ENCODE measurements at places on chromosomes 13 and 19.

GRCh38 chr13:26051231-26051656 lies 572 bp downstream of the SHISA2 start:
- DNase-seq, result peak; percentile 10

DNA sequence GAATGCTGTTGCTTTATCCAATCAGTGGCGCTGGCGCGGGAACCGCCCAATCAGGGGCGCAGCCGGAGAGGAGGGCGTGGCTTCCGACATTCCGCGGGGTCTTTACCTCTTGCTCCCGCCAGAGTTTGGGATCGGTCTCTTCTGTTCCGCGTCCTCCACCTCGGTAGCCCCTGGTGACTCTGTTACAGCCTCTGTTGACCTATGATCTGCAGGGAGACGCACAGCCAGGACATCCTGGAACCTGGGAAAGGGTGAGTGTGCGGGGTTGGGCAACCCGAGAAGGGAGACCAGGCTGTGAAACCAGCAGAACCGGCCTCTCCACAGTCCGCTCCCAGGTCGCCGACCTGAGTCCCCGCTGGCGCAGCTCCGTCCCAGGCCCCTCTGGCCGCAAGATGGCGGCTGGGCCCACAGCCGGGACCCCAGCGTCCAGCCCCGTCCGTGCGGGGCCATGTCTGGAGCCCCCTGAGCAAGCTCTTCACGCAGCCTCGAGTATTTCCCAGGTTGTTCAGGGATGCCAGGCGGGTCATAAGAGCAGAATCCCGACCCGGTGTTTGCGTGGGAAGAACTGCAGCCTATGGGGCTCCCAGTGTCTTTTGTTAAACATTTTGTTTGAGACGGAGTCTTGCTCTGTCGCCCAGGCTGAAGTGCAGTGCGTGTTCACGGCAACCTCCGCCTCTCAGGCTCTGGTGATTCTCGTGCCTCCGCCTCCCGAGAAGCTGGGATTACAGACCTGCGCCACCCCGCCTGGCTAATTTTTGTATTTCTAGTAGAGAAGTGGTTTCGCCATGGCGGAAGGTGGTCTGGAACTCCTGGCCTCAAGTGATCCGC lies 4.4 kb upstream of the ZNF681 start:
- peak; percentile 89 for DNase-seq

DNA sequence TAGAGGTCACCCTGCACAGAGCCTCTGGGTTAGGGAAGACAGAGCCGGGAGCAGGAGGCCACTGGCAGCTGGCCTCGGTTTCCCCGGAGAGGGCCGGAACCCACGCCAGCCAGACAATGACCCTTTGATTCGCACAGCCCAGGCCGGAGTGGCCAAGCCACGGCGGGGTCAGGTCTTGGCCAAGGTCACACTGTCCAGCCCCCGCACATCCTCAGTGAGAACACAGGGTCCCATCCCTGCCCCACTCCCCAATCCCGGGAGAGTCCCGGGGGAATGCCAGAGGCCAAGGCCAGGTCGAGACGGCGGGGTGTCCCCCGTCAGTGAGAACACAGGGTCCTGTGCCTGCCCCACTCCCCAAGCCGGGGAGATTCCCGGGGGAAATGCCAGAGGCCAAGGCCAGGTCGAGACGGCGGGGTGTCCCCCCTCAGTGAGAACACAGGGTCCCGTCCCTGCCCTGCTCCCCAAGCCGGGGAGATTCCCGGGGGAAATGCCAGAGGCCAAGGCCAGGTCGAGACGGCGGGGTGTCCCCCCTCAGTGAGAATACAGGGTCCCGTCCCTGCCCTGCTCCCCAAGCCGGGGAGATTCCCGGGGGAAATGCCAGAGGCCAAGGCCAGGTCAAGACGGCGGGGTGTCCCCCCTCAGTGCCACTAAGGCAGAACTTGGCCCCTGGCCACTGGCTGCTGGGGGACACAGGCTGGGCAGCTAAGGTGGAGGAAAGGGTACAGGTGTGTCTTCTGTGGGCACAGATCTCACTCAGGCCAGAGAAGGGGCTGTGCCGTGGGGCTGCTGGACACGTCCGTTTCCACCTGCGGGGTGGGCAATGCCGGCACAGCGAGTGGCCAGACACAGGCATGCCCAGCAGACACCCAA lies 1.7 kb upstream of the FSTL3 start:
- no peak for DNase-seq

GRCh38 chr19:1042689-1043511 lies 3.0 kb downstream of the ABCA7 start:
- no peak for DNase-seq

DNA sequence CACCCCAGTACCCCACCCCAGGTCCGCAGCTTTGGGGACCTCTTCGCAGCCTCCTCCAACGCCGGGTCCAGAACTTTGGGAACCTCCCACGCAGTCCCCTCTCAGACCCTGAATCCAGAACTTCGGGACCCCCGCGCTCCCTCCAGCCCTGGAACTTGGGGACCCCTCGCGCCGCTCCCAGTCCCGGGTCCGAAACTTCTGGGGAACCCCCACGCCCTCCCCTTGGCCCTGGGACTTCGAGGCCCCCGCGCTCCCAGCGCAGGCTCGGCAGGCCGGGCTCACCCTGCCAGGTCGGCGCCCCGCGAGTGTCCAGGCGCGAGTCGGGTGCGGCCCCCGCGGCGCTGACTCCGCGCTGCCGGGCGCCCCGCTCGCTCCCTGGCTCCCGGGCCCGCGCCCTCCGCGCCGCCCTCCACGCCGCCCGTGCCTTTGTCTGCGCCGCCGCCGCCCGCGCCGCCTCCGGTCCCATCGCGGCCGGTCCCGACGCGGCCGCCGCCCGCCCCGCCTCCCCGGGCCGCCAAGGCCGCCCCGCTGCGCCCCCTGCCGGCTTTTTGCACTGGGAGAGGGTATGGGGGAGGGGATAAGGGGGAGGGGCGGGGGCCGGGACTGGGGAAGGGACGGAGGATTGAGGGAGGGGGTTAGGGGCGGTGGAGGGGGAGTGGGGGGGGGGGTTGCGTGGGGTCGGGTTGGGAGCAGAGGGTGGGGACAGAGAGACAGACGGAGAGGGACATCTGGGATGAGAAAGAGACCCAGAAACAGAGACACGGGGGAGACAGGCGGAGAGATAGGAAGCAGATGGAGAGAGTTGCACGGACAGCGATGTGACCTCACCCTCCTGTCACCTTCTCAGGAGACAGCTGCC lies at the start of gene HOMER3:
HOMER3 (minus strand) TSS at position 449 of the 859 bp plus-strand sequence. CDS start 2,235 bp downstream, outside the sequence.
- peak; percentile 84 for DNase-seq

- DNase-seq, result no peak
Observed at GRCh38 chr13:41942462-41943094, 18.3 kb downstream of the VWA8 start.

DNA sequence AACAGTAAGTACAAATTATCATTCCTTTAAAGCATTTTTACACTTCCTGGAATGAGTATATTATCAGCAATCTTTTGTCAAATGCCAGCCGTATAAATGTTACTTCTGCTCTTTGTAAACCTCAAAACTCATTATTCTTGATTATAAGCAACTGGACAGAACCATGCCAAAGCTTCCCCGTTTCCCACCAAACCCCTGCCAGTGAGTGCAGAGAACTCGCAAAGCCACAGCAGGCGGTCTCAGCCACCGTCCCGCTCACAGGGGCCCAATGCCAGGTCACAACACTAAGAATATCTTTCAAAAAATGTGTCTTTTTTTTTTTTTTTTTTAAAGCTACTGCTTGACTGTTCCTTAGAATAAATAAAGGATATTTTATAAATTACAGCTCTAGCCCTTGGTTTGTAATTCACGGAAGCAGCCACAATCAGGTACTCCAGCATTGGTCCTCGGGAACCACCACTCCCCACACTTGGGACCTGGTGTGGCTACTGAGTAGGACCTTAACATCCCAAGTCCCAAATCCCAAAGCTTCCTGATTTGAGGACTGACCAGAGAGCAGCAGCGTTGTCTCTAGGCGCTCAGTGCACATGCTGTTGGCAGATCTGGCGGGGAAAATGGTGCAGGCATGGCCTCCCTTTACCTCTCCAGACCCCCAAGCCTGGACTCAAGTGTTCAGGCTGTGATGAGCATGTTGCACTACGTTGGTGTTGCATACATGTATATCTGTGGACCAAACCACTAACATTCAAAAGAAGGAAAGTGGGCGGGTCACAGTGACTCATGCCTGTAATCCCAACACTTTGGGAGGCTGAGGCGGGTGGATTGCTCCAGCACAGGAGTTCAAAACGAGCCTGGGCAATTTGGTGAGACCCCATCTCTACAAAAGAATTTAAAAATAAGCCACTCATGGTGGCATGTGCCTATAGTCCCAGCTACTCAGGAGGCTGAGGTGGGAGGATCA lies 19.0 kb downstream of the KCTD15 start:
- no peak for DNase-seq

GRCh38 chr13:94481941-94482340 lies 2.5 kb upstream of the DCT start:
- no peak for DNase-seq

DNA sequence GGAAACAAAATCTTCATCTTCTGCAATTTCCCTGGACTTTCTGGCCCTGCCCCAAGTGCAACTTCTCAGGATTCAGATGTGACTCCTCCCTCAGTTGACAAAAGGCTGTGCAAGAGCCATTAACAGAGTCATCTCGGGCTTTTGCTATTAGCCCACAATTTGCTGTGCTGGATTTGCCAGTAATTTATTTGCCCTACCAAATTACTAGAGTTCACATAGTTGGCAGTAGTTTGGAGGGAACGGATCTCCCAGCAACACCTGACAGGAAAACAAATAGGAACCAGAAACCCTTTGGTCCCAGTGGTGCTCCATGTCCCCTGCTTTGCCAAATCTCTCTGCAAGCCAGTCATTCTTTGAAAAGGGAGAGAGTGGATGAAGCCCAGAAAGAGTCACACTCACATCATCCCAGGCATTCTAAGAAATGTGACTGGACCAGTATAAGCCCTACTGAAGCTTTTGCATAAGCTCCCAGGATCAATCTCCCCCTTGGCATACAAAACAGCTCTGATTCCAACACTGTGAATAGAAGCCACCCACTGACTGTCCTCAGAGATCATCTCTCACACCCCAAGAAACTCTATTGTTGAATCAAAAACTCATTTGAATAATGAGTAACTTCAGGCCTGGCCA lies 350.1 kb upstream of the NBEA start:
- DNase-seq, result no peak

DNA sequence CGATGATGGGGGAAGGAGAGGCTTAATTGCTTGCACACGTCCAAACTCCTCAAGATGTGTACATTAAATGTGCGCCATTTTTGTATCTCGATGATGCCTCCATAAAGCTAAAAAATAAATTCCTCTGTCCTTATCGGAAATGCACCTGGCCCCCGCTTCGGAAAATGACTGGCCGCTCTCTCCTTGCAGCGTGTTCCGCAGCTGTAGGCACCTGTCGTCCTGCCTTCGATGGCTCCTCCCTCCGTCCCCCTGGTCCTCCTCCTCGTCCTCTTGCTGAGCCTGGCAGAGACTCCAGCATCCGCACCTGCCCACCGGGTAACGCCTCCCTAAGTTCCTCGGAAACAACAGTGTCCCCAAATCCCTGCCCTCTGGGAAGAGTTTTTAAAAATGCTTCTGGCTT lies 1.1 kb downstream of the GALP start:
- DNase-seq, result no peak

- no peak for DNase-seq
Observed at GRCh38 chr13:20851844-20852402, 50.6 kb downstream of the XPO4 start.

DNA sequence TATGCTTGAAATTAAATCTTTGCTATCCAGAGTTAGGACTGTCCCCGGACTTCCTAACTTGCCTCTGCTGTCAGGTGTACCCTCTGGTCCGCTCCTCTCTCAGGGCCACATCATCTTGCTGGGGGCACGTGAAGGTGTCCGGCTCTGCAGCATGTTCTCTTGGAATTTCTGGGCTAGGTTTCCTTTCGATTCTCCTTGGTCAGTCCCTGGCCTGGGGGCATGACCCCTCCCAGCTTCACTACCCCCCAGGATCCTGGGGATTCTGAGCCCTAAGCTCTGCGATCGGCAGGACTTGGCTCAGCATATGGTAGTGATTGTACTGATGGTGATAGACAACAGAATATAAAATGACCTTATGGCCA lies 5.1 kb upstream of the GPI start:
- DNase-seq, result no peak

GRCh38 chr19:49669516-49669915 lies 3.8 kb downstream of the BCL2L12 start:
- DNase-seq, result no peak

All from stimulated activated CD4-positive, alpha-beta T cell treated with anti-CD3 and anti-CD28 coated beads, Interleukin-15, amount 100 ng/mL, for 24 hours (primary cell).